Aorta (tissue), 5 donors: ENCODE measurements at places on chromosomes 16 and 17. TPM values are rescaled to one million over a fixed set of nuclear protein-coding genes. Genes with fewer than 3 reads are reported as not detected.

DNA sequence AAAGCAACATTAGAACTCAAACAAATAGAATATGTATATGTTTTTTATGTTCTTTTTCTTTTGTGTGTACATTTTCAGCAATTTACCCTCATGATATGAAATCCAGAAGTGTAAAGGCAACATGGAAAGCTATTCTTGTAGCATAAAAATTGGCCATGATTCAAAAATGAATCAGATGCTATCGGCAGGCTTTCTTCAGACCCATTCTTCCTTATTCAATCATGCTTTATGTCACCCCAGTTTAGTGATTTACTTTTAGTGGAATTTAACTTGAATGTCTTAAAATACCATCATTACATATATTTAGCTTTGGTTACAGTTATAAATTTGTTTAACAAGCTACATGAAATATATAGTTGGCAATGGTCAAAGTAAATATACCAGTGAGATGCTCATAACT lies 21.4 kb upstream of the SMIM36 start:
- H3K4me1 ChIP-seq, result no peaks in the 10 kb centered on the region
- no peak for DNase-seq
- H3K36me3 ChIP-seq, result no peaks in the 10 kb centered on the region

- DNase-seq, result no peak
- no peaks in the 10 kb centered on the region for H3K36me3 ChIP-seq
- H3K4me1 ChIP-seq, result peaks cover 6% of the 10 kb centered on the region
- H3K27me3 ChIP-seq, result no peaks in the 10 kb centered on the region
- no peak overlapping the region for H3K4me3 ChIP-seq
- no peak overlapping the region for H3K27ac ChIP-seq
These were observed 39.2 kb downstream of the GNA13 start for GRCh38 chr17:65017207-65017774.

GRCh38 chr16:51567911-51568310 lies 416.8 kb upstream of the SALL1 start:
- DNase-seq, result no peak
- no peaks in the 10 kb centered on the region for H3K27me3 ChIP-seq
- no peak overlapping the region for H3K27ac ChIP-seq
- H3K4me3 ChIP-seq, result no peak overlapping the region

DNA sequence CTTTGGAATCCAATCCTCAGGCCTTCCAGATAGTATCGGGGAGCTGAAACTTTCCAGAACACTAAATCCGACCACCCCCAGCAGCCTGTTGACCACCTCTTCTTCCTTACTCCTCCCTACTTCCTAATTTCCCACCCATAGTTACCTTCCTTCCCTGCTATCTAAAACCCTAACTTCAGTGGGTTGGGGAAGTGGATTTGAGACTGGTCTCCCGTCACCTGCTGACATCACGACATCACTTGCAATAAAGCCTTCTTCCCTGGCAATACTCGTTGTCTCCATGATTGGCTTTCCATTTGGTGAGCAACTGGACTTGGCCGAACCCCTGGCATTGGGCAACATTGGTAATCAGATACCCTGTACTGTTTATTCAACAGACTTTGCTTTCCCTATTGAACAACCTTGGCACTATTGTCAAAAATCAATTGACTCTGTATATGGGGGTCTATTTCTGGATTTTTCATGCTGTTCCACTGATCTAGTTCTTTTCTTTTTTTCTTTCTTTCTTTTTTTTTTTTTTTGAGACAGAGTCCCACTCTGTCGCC lies 11.8 kb upstream of the FOXK2 start:
- no peaks in the 10 kb centered on the region for H3K4me1 ChIP-seq
- DNase-seq, result no peak
- no peak overlapping the region for H3K4me3 ChIP-seq
- no peak overlapping the region for H3K27ac ChIP-seq
- H3K36me3 ChIP-seq, result no peaks in the 10 kb centered on the region
- no peaks in the 10 kb centered on the region for H3K27me3 ChIP-seq

DNA sequence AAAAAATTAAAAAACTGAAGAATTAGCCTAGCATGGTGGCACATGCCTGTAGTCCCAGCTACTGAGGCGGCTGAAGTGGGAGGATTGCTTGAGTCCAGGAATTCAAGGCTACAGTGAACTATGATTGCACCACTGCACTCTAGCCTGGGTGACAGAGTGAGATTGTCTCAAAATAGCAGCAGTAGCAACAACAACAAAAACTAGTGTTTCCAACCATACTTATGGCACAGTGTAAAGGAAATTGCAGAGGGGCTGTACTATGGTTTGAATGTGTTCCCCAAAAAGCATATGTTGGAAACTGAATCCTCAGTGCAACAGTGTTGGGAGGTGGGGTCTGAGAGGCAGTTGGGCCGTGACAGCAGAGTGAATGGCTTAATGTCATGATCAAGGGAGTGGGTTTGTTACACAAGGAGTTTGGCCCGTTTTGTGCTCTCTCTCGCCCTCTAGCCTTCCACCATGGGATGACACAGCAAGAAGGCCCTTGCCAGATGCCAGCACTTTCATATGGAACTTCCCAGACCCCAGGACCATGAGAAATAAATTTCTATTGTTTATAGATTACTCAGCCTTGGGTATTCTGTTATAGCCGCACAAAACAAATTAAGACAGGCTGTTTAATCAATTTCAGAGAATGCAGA lies 70.0 kb downstream of the PGS1 start:
- no peaks in the 10 kb centered on the region for H3K27me3 ChIP-seq
- no peaks in the 10 kb centered on the region for H3K4me1 ChIP-seq
- no peak for DNase-seq
- H3K36me3 ChIP-seq, result no peaks in the 10 kb centered on the region
- H3K4me3 ChIP-seq, result no peak overlapping the region

The TERB1 gene
- not detected for total RNA-seq

The MFAP4 gene
- total RNA-seq, result 271 TPM
